Stomach (tissue), 19 donors: ENCODE measurements at places on chromosomes 7 and 10. TPM values are rescaled to one million over a fixed set of nuclear protein-coding genes. Genes with fewer than 3 reads are reported as not detected.

Gene ZNF487
- polyA plus RNA-seq: 8.4 TPM

- DNase-seq: no peak
Measured at GRCh38 chr10:72104472-72105097, 16.2 kb upstream of the SPOCK2 start.

DNA sequence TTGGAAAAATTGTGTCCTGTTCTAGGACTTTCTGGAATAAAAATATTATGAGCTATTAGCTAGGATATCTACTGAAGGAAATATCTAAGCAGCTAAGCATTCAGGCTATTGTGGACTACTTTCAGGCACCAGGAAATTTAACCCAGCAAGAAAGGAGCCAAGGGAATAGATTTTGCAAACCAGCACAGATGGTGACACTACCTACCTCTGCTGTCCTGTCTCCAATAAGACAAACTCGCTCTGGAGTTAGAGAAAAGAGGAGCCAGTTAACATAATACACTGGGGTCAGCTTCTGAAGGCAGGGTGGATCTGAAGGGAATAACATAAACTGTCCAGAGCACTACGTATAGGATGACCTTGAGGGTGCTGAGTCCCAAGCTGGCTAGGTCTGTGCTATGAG, 223.7 kb upstream of the PRSS58 start:
- DNase-seq: no peak

DNA sequence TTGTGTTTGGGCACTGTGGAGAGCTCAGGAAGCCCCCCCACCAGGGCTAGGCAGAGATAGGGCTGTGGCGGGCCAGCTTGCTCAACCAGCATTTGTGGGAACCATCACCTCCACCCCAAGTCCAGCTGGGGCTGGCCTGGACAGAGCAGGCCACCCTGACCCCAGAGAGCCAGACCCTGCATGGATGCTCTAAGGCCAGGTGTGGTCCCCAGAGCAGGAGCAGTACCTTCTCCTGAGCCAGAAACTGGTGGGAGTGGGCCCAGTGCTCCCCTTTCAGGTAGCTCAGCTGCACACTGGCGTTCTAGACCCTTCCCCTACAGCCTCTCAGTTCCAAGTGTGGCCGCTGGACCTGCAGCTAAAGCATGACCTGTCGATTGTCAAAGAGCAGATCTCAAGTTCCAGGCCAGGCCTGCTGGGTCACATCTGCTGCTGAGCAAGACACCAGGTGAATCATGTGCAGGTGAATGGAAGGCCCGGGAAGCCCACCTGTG, 57.2 kb downstream of the RASGEF1A start:
- no peak for DNase-seq

- no peak for DNase-seq
Measured at GRCh38 chr10:94673614-94674321, 9.8 kb upstream of the CYP2C18 start.

Gene DDC
- polyA plus RNA-seq: 0.95 TPM

DNA sequence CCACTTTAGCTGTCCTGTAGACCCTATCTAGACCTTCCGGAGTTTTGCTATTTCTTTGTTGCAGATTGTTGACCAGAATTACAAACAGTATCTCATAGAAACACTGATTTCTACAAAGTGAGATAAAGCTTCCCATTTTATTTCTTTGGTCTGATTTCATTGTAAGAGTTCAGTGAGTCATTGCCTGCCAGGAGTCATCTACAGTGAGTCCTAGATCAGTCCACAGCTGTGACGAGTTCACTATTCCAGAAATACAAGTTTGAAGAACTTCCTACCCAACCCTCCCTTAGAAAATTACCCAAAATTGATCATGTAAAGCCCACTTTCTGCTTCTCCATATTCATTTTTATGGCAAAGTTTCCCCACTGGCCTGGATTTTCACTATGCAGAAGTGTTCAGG, 905.5 kb downstream of the CNTNAP2 start:
- peak; percentile 41 for DNase-seq

Gene SEMA3E
- polyA plus RNA-seq: 1.2 TPM

DNA sequence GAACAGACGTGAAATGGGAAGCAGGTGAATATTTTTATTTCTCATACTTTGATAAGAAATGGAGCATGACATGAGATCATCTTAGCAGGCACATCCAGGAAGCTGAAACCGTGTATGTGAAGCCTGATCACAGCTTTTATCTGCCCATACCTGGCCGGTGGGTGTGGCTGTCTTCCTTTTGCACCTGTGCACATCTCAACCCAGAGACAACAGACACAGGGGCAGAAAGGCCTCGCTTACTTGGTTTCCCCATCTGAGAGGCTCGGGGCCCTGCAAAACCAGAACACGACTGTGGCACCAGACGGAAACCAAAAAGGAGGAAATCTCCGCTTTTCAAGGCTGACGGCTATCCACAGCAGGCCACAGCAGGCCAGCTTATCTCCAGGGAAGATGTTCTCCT, 116.4 kb downstream of the TCERG1L start:
- no peak for DNase-seq

DNA sequence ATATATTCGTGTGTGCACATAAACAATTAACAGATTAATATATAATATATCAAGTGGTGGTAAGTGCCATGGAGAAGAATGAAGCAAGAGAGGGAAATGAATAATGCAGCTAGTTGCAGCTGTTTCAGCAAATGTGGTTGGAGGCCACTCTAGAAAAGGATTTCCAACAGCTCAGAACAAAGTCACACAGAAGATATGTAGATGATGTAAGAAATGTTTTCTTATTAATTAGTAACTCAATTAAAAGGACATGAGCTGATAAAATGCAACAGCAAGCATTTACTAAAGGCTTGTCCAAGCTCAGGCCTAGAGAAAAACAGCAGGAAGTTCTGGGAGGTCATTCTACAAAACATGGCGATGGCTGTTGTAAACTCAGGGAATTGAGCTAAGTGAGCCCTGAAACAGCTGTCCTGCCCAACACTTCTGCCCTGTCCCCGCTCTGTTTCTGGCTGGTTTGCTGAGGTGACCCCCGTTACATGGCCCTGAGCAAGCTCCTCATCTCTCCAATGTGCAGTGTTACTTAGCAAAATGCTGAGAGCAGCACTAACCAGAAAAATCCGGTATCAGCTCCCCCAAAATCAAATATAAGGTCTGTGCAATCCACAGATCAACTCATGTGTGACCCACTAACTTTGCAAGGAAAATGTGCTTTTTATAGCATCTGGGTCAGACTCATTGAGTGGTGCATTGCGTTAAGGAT, 23.4 kb upstream of the C10orf67 start:
- DNase-seq: no peak

Gene SH2D4B
- not detected for polyA plus RNA-seq

GRCh38 chr10:28280652-28281051, 22.2 kb downstream of the MPP7 start:
- DNase-seq: no peak

- DNase-seq: no peak
Measured at GRCh38 chr7:145434811-145435210, 599.0 kb upstream of the TPK1 start.

Gene CASTOR2
- polyA plus RNA-seq: not detected

- peak; percentile 32 for DNase-seq
Measured at GRCh38 chr7:22120391-22121053, 174.8 kb upstream of the CDCA7L start.

DNA sequence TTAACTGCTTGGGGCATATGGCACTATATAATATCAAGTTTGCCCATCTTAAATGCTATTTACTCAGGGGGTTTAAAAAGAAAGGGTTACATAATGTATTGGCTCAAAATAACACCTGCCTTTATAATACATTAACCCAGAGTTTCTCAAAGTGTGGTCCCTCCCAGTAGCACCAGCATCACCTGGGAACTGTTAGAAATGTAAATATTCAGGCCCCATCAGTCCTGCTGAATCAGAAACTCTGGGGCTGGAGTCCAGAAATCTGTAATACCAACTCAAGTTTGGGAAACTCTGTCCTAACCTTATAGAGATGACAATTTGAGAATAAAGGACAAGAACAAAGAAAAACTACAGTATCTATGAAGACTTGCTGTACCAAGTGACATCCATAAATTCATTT, 270.7 kb downstream of the PARD3 start:
- no peak for DNase-seq

Gene NXPH1
- polyA plus RNA-seq: not detected

- DNase-seq: no peak
Measured at GRCh38 chr7:158519633-158520174, 67.9 kb downstream of the PTPRN2 start.

- no peak for DNase-seq
Measured at GRCh38 chr10:24858288-24859270, 93.8 kb downstream of the PRTFDC1 start.

Gene ZDHHC6
- polyA plus RNA-seq: 22.2 TPM

GRCh38 chr10:11861811-11862428, 38.8 kb downstream of the PROSER2 start:
- no peak for DNase-seq

DNA sequence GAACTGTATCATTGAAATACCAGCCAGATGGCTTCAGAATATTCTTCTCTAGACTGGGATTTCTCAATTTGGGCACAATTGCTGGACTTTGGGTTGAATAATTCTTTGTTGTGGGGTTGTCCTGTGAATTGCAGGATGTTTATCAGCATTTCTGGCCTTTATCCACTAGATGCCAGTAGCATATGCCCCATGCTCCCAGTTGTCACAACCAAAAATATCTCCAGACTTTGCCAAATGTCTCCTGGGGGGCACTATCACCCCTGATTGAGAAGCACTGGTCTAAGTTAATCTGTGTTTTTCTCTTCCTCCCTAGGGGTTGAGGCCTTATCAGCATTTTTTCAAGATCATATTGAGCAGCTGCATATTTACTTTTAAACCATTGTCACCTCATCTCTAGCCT, 204.9 kb upstream of the SP8 start:
- no peak for DNase-seq

DNA sequence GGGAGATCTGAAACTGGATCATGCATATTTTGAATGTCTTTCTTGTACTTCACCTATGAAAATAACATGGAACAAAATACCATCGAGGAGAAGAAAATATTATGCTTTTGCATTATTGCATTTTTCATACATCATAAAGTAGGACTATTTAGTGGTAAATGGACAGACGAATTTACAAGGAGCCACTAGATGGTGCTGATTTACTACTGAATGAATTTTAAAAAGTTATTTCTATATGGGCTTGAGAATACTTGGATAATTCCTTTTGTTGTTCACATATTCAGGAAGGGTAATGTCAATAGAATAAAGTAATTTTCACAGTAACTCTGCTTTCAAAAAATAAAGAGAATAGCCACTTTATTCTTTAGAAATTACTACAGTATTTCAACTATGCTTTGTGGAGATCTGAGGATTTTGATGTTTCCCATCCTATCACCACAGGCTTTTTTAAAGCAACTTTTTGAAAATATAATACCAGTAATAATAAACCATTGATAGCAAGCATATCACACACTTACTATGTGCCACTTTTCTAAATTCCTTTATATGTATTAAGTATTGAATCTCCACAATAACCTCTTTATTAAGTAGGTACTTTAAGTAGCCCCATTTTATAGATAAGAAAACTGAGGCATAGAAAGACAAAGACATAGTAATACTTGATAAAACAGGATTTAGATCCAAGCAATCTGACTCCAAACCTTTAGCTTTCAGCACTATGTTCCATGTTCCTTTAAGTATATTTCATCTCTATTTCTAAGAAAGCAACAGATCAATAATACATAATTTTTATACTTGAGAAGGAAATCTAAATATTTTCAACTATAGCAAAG, 38.6 kb downstream of the NEBL start:
- DNase-seq: no peak

- DNase-seq: no peak
Measured at GRCh38 chr10:95792874-95793285, 36.9 kb downstream of the ENTPD1 start.

Gene ANXA8L1
- not detected for polyA plus RNA-seq

Gene MSS51
- polyA plus RNA-seq: 1.8 TPM

Gene BAMBI
- 0.85 TPM for polyA plus RNA-seq

DNA sequence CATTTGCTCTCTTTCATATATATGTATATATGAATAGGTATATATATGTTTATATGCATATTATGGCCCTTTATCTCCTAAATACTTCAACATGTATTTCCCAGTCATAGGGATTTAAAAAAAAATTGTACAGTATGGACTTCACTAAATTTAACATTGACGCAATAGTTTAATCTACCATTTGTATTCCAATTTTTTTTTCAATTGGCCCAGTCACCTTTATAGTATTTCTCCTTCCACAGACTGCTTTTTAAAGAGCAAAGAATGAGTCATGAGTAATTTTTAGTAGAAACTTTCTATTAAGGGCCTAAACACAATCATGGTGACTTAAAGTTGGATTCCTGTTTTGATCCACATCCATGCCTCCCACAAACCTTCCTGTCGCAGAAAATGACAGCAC, 20.5 kb downstream of the CCSER2 start:
- DNase-seq: peak; percentile 18

DNA sequence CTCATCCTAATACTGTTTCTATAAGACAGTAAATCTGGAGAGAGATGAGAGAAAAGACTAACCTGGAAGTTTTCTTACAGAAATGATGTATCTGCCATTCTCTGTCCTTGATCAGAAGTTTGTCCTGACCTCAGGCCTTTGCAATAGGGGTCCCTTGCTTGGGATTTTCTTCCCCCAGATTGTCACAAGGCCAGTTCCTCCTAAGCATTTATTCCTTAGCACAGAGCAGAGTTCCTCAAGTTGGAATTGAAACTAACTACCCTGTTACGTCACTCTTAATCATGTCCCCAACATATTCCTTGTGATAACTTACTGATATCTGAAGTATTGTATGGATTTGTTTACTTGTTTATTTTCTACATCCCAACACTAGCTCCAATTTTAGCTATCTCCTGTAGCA, 202.1 kb downstream of the COBL start:
- DNase-seq: no peak

- no peak for DNase-seq
Measured at GRCh38 chr10:10610171-10610570, 407.5 kb upstream of the CELF2 start.

GRCh38 chr7:36763132-36763816, 39.0 kb upstream of the AOAH start:
- no peak for DNase-seq

Gene SPDYE2B
- not detected for polyA plus RNA-seq

DNA sequence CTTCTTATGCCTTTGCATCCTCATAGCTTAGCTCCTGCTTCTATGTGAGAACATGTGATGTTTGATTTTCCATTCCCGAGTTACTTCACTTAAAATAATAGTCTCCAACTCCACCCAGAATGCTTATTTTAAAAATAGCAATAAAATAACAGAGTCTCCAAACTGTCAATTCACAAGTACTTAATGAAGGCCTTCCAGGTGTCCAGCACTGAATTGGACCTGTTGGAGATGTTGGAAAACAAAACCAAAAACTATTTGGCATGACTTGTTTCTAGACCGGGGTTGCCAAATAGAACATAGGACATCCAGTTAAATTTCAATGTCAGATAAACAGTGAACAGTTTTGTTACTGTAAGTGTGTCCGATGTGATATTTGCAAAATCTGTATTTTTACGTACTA, 208.1 kb upstream of the DKK1 start:
- no peak for DNase-seq

Gene AOC1
- polyA plus RNA-seq: 0.46 TPM

GRCh38 chr10:71985542-71986250, 21.5 kb downstream of the CHST3 start:
- peak; percentile 68 for DNase-seq

- no peak for DNase-seq
Measured at GRCh38 chr10:29067628-29068027, 221.2 kb upstream of the LYZL1 start.

- DNase-seq: peak; percentile 17
Measured at GRCh38 chr10:25952857-25953256, 18.8 kb downstream of the MYO3A start.

GRCh38 chr7:152759949-152760853, 649 bp downstream of the ACTR3B start:
- peak; percentile 67 for DNase-seq
